ENCODE measurements at places on chromosomes 6 and 20.

GRCh38 chr20:54474866-54475265 lies 527 bp upstream of the DOK5 start:
- peak; percentile 53 for DNase-seq

DNA sequence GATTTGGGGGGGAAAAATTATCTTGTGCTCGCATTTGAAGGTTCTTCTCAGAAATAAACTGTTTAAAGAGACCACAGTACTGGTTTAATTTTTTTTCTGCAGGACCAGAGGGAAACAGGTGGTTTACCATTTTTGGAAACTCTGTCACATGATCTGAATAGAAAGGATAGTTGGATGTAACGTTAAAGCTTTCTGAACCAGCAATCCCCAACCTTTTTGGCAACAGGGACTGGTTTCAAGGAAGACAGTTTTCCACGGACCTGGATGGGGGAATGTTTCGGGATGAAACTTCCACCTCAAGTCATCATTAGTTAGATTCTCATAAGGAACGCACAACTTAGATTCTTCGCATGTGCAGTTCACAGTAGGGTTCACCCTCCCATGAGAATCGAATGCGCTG lies 50.4 kb downstream of the MCM8 start:
- DNase-seq, result no peak

DNA sequence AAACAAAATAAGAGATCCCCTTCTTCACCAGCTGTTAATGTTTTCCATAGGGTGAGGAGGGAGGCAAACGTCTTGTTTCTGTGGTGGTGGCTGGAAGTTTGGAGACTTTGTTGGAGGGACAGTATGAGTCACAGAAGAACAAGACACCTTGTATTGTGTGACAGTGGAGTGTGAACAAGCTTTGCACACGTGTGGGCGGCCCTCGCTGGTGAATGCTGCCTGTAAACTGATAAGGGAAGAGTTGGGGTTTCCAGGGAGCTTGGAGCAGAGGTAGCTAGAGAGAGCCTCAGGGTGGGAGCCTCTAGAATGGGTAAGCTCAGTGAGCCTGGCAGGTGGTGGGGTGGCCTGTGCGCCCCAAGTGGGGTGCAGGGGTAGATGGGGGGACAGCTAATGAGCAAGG lies 78.3 kb downstream of the ZDHHC14 start:
- peak; percentile 45 for DNase-seq

- no peak for DNase-seq
These were observed 134.3 kb upstream of the CDH4 start for GRCh38 chr20:61117725-61118124.
